ENCODE measurements at places on chromosomes 6 and 20.

GRCh38 chr6:126784161-126784790, 334.2 kb upstream of the RSPO3 start:
- no peak for DNase-seq
- H3K36me3 ChIP-seq: no peaks in the 10 kb centered on the region
- H3K27ac ChIP-seq: no peak overlapping the region
- no peak overlapping the region for H3K4me3 ChIP-seq

- DNase-seq: no peak
- H3K36me3 ChIP-seq: no peaks in the 10 kb centered on the region
- H3K4me1 ChIP-seq: no peaks in the 10 kb centered on the region
- no peak overlapping the region for H3K4me3 ChIP-seq
- H3K27me3 ChIP-seq: no peaks in the 10 kb centered on the region
Observed at GRCh38 chr6:93858213-93858612, 438.9 kb upstream of the EPHA7 start.

GRCh38 chr20:63969838-63970713, at the start of gene ZNF512B:
TSS of gene ZNF512B (minus strand) at chr20:63969930. CDS start at chr20:63967950, 1,980 bp downstream.
- H3K4me1 ChIP-seq: peaks cover 30% of the 10 kb centered on the region
- peak; percentile 58 for DNase-seq
- H3K27ac ChIP-seq: peak within 1 kb of the TSS; percentile 71
- H3K27me3 ChIP-seq: no peaks in the 10 kb centered on the region

DNA sequence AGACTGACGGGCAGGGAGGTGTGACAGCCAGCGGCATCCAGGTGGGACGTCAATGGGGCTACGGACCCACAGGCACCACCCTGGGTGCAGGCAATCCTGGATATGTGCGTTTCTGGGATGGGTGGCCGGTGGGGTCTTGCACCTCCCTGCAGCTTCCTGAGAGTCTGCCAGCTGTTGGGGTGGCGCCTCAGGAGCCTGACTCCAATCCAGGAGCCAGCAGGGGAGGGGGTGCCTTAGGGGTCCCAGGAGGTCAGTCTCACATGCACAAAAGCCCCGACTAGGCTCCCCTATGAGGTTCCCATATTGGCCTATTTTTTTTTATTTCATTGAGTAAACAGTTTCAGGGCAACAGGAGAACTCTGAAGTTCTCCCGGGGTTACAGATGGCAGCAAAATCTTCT, 73.3 kb downstream of the GINS1 start:
- H3K27me3 ChIP-seq: no peaks in the 10 kb centered on the region
- no peak overlapping the region for H3K27ac ChIP-seq
- H3K4me1 ChIP-seq: peaks cover 24% of the 10 kb centered on the region
- H3K4me3 ChIP-seq: no peak overlapping the region

- no peaks in the 10 kb centered on the region for H3K27me3 ChIP-seq
- H3K27ac ChIP-seq: no peak overlapping the region
- DNase-seq: peak; percentile 48
- peaks cover 12% of the 10 kb centered on the region for H3K36me3 ChIP-seq
- H3K4me3 ChIP-seq: no peak overlapping the region
Observed at GRCh38 chr6:39923394-39923793, 10.9 kb downstream of the MOCS1 start.

DNA sequence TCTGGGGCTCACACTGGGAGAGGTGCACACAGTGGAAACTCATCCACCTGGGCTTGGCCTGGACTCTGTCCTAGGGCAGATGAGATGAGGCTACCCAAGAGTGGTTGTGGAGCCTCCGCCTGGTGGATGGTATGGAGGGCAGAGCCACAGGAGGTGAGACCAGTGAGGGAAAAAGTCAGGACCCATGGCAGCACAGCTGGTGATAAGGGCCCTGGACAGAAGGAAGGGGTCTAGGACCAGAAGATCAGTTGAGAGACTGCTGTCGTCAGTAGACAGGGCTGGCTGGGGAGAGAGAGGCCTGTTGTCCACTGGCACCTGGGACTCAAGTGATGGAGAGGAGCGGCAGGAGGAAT, 29.8 kb downstream of the PLCG1 start:
- no peaks in the 10 kb centered on the region for H3K27me3 ChIP-seq
- peaks cover 15% of the 10 kb centered on the region for H3K4me1 ChIP-seq

- H3K27ac ChIP-seq: no peak overlapping the region
- H3K27me3 ChIP-seq: peaks cover 59% of the 10 kb centered on the region
- no peak overlapping the region for H3K4me3 ChIP-seq
- no peak for DNase-seq
- H3K4me1 ChIP-seq: no peaks in the 10 kb centered on the region
Observed at GRCh38 chr6:93327857-93328256, 91.5 kb downstream of the EPHA7 start.

DNA sequence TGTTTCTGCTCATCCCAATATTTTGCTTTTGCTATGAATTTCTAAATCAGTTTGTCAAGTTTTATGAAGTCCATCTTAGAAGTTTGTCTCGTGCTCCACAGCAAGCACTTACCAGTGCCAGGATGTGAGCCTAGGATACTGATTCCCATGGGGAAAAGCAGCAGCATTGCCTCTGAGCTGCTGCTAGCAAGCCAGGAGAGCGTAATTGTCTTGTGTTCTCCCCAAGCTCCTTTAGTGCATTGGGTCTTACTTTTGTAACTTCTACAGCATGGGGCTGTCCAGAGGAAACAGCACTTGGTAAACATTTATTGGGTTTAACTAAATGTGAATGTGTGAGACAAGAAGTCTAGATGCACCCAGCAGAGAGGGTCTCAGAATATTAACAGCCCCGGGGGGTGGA, 76.1 kb downstream of the RNF182 start:
- DNase-seq: no peak
- no peaks in the 10 kb centered on the region for H3K36me3 ChIP-seq
- H3K4me3 ChIP-seq: no peak overlapping the region
- no peaks in the 10 kb centered on the region for H3K27me3 ChIP-seq

- no peak overlapping the region for H3K27ac ChIP-seq
- peaks cover 15% of the 10 kb centered on the region for H3K27me3 ChIP-seq
- no peak overlapping the region for H3K4me3 ChIP-seq
- no peaks in the 10 kb centered on the region for H3K36me3 ChIP-seq
- H3K4me1 ChIP-seq: peaks cover 11% of the 10 kb centered on the region
- no peak for DNase-seq
Observed at GRCh38 chr6:33719326-33719987, 8.0 kb upstream of the UQCC2 start.

- peaks cover 7% of the 10 kb centered on the region for H3K4me1 ChIP-seq
- no peak for DNase-seq
- no peaks in the 10 kb centered on the region for H3K27me3 ChIP-seq
Observed at GRCh38 chr6:131169613-131170012, 34.3 kb downstream of the AKAP7 start.

DNA sequence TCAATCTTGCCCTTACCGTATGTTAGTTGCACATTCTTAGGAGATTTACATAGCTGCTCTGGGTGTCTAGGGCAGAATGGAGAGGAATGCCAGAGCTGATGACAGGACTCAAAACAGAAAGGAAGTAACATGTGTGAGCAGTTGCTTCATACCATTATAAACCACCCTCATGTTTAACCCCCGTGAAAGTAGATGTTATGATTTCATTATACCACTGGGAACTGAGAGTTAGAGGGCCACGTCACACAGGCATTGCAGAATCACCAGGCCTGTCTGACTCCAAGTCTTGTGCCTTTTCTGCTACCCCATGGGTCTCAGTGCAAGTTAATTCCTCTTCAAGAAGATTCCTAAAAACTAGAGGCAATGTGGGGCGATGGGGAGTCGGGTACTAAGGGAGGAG, 23.5 kb upstream of the SIM1 start:
- peaks cover 14% of the 10 kb centered on the region for H3K4me1 ChIP-seq
- no peaks in the 10 kb centered on the region for H3K27me3 ChIP-seq
- H3K27ac ChIP-seq: no peak overlapping the region
- no peak for DNase-seq
- H3K36me3 ChIP-seq: peaks cover 6% of the 10 kb centered on the region

DNA sequence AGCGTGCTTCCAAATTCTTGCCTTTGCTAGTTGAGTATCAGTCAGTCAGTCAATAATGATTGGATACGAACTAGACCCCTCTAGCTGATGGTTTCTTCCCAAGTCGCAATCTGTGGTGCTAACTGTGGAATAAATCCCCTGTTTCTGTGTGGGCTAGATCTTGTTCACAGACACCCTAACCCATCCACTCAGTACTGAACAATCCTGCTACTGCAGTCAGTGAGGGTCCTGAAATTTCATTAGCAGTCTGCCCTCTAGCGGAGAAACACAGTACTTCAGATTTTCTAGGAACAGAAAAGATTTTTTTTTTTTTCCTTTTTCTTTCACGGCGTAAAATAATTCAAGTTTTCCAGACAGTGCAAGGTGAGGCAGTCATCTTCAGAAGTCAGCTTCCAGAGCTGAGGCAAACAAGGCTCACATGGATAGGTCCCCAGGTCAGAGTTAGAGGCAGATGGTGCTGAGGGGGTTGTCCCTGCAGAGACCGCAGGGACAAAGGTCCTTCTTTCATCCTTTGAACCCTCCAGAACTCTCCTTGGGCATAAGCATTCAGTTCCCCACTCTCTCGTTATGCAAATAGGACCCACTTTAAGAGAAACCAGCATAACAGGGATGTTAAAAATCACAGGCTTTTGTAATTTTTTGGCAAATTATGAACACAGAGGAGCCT, 119.6 kb downstream of the SCML4 start:
- no peaks in the 10 kb centered on the region for H3K4me1 ChIP-seq
- peak; percentile 45 for DNase-seq
- H3K27ac ChIP-seq: no peak overlapping the region
- H3K36me3 ChIP-seq: no peaks in the 10 kb centered on the region
- peaks cover 7% of the 10 kb centered on the region for H3K27me3 ChIP-seq
- no peak overlapping the region for H3K4me3 ChIP-seq

- H3K36me3 ChIP-seq: no peaks in the 10 kb centered on the region
- peaks cover 2% of the 10 kb centered on the region for H3K4me1 ChIP-seq
- no peak for DNase-seq
- no peak overlapping the region for H3K4me3 ChIP-seq
Observed at GRCh38 chr6:121776054-121776453, 340.6 kb downstream of the GJA1 start.

- no peak for DNase-seq
- H3K27ac ChIP-seq: no peak overlapping the region
- no peak overlapping the region for H3K4me3 ChIP-seq
- H3K36me3 ChIP-seq: no peaks in the 10 kb centered on the region
- no peaks in the 10 kb centered on the region for H3K27me3 ChIP-seq
Observed at GRCh38 chr20:42949950-42950349, 239.8 kb downstream of the PTPRT start.

DNA sequence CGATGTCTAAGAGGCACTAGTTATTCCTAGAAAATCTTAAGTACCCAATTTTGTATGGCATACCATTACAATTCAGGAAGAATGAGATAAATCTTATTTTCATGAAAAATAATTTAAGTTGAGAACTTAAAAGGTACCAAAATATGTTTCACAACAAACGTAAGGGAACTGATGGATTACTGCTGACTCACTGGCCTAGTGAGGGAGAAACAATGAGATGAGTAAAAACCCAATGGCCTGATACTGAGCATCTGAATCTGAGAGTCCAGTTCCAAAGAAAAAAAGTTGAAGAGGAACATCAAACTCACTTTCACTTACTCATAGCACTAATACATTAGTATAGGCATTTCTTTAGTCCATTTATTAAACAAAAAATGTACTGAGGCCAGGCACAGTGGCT, 56.0 kb downstream of the MDN1 start:
- DNase-seq: peak; percentile 24
- no peak overlapping the region for H3K4me3 ChIP-seq
- H3K36me3 ChIP-seq: peaks cover 64% of the 10 kb centered on the region
- no peak overlapping the region for H3K27ac ChIP-seq
- no peaks in the 10 kb centered on the region for H3K4me1 ChIP-seq

DNA sequence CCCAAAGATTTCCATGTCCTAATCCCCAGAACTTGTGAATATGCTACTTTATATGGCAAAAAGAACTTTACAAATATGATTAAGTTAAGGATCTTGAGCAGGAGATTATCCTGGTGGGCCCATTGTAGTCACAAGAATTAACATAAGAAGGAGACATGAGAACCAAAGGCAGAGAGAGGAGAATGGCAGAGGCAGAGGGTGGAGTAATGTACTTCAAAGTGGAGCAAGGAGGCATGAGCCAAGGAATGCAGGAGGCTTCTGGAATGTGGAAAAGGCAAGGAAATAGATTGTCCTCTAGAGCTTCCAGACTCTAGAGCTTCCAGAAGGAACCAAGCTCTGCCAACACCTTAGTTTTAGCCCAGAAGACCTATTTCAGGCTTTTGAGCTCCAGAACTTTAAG, 147.4 kb downstream of the MOXD1 start:
- H3K27ac ChIP-seq: no peak overlapping the region
- DNase-seq: no peak
- H3K27me3 ChIP-seq: no peaks in the 10 kb centered on the region
- H3K4me3 ChIP-seq: no peak overlapping the region
- H3K36me3 ChIP-seq: peaks cover 6% of the 10 kb centered on the region
- peaks cover 11% of the 10 kb centered on the region for H3K4me1 ChIP-seq

GRCh38 chr6:145929037-145929633, 35.0 kb downstream of the SHPRH start:
- peaks cover 49% of the 10 kb centered on the region for H3K36me3 ChIP-seq
- H3K27me3 ChIP-seq: no peaks in the 10 kb centered on the region
- DNase-seq: peak; percentile 48
- no peaks in the 10 kb centered on the region for H3K4me1 ChIP-seq
- no peak overlapping the region for H3K4me3 ChIP-seq

DNA sequence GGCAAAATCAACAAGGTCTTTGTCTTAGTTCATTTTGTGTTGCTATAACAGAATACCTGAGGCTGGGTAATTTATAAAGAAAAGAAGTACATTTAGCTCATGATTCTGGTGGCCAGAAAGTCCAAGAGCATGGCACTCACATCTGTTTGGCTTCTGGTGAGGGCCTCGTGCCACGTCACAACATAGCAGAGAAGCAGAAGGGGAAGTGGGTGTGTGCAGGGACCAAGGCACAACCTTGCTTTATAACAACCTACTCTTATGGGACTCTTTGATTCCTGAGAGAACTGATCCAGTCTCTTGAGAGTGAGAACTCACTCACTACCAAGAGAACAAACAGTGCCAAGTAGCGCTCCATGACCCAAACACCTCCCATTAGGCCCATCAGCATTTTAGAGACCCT, 25.4 kb downstream of the GABRR2 start:
- H3K27ac ChIP-seq: no peak overlapping the region
- H3K36me3 ChIP-seq: no peaks in the 10 kb centered on the region
- H3K27me3 ChIP-seq: peaks cover 67% of the 10 kb centered on the region

- no peak for DNase-seq
- H3K36me3 ChIP-seq: peaks cover 13% of the 10 kb centered on the region
- peaks cover under 1% of the 10 kb centered on the region for H3K4me1 ChIP-seq
- H3K27ac ChIP-seq: no peak overlapping the region
Observed at GRCh38 chr6:17427062-17427461, 33.7 kb downstream of the CAP2 start.

GRCh38 chr6:139708337-139709199, 334.1 kb upstream of the CITED2 start:
- H3K27me3 ChIP-seq: no peaks in the 10 kb centered on the region
- H3K36me3 ChIP-seq: no peaks in the 10 kb centered on the region
- H3K4me3 ChIP-seq: no peak overlapping the region
- no peak overlapping the region for H3K27ac ChIP-seq
- H3K4me1 ChIP-seq: peaks cover 18% of the 10 kb centered on the region
- no peak for DNase-seq

All from MCF 10A (cell line).